ENCODE measurements at places on chromosomes 13 and 19.
A peak's percentile ranks its signal among the peaks of the same experiment; 100 is the strongest.

DNA sequence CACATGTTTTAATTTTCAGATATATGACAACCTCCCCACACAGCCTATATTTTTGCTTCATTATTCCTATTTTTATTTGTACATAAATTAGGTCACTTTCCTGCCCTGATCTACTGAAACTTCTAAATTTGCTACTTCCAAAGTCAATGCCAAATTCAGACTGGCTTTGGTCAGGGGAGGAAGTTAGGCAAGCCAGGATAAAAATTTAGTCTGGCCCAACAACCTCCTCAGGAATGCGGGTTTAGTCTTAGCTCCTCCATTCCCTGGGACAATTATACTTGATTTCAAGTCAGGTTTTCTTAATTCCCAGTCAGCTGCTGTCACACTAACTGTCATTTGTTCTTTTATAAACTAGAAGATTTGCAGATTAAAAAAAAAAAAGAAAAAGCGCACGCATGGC lies 84.3 kb downstream of the TM9SF2 start:
- DNase-seq, result no peak

- DNase-seq, result peak; percentile 68
Observed at GRCh38 chr13:43397111-43397510, 373.7 kb downstream of the DNAJC15 start.

DNA sequence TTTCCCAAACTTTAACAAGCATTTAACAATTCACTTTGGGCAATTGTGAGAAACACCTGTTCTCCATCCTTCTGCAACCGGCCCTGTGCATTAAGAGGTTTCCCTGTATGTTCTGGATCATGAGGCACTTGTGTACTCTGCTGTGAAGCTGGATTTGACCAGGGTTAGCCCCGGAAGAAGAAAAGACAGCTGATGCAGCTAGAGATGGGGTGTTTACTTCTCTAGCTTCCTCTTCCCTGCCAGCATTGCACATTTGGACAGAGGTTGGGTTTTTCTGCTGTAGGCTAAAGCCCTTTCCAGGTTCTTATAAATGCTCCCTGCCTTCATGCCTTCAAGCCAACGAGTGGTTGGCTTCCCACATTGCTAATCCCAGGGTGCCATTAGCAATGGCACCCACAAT lies 20.9 kb downstream of the MBD3L2B start:
- no peak for DNase-seq

- peak; percentile 71 for DNase-seq
Observed at GRCh38 chr19:16446724-16447368, 24.9 kb downstream of the EPS15L1 start.

All from LHCN-M2 (cell line).